A172 (cell line): ENCODE measurements at places on chromosomes 5 and 9. TPM values are rescaled to one million over a fixed set of nuclear protein-coding genes. Genes with fewer than 3 reads are reported as not detected.

GRCh38 chr5:849651-850301, 1.0 kb downstream of the ZDHHC11 start:
- DNase-seq = no peak

DNA sequence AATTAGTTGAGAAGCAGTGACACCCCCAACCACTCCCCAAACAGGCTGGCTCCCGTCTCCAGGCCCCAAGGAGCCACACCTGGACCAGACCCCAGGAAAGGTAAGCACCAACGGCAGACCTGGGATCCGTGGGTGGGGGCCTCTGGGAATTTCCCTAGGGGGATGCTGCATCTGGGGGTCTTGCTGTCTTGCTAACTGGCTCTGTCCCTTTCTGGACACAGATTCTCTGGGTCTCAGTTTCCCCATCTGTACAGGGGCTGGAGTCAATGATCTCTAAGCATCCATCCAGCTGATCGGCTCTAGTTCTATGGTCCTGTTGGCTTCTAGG, 27.9 kb upstream of the IL17B start:
- no peak for DNase-seq

Gene FSTL4
- 0.10 and 1.1 TPM in 2 replicates for total RNA-seq

Gene TNFSF8
- total RNA-seq = not detected in 2 replicates

Gene MYMK
- not detected in 2 replicates for total RNA-seq

Gene SLC25A48
- not detected in 2 replicates for total RNA-seq
